Activated CD4-positive, alpha-beta T cell treated with anti-CD3 and anti-CD28 coated beads, Interleukin-10, Interleukin-2, amounts not matched to agents 100 ng/mL and 50 ng/mL, durations not matched to agents 16 hours and 8 hours (primary cell): ENCODE measurements at places on chromosomes 2 and 18.
A peak's percentile ranks its signal among the peaks of the same experiment; 100 is the strongest.

- DNase-seq, result no peak
These were observed 129.8 kb upstream of the SH3BP4 start for GRCh38 chr2:234821946-234822475.

DNA sequence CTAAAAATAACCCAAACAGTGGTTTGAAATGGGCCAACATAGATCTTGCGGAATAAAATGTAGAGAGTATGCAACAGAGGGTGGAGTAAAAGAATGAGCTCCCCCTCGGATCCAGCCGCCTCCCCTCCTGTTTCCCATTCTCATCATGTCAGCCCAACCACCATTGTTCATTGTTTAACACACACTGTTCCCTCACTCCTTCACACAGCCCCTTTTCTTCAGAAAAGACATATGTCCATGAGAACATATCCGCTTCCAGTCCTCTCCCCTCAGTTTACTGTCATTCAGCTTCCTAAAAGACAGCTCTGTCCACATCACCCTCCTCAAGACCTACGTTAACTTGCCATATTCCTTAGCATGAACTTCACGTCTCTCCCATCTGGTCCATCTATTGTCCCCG is 62.9 kb upstream of the SERTAD2 start:
- no peak for DNase-seq

DNA sequence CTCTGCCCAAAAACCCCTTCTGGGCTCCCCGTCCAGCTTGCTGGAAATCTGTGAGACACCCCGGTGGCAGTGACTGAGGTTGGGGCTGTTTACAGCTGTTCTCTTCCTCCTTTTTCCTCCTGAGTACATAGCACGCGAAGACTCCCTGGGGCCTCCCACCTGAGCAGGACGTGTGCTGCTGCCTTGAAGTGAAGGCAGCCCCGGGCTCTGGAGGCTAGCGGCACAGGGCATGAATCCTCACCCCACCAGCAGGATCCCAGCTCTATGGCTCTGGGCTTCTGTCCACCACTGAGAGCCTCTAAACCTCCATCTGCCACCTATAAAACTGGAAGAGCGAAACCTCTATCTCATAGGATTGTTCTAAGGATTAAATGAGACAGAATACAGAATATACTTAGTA is 182.5 kb downstream of the TMEM163 start:
- DNase-seq, result no peak

GRCh38 chr2:237143676-237144440 is 58.2 kb downstream of the COPS8 start:
- DNase-seq, result no peak

GRCh38 chr2:9984871-9985480 is 33.5 kb downstream of the GRHL1 start:
- no peak for DNase-seq

- DNase-seq, result no peak
These were observed 160.1 kb downstream of the RTP5 start for GRCh38 chr2:242029422-242030225.

GRCh38 chr2:76861708-76862107 is 660.5 kb downstream of the LRRTM4 start:
- no peak for DNase-seq

DNA sequence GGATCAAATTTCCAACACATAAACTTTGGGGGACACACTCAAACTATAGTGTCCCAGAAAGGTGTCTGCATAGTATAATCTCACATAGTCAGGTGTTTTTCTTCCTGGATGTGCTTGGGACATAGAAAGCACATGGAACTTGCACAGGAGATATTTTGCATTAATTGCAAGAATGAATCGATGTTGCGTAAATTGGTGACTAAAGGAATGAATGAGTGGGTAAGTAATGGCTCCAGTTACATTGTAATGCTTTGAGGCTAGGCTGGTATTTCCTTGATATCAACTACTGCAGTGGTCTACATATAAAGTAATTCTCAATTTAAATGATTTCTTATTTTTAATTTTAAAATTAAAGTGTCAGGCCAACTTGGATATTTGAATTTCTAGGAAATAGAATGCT is 53.4 kb downstream of the SH3RF3 start:
- no peak for DNase-seq

- DNase-seq, result no peak
These were observed 15.3 kb downstream of the SLC14A1 start for GRCh38 chr18:45739268-45739667.

DNA sequence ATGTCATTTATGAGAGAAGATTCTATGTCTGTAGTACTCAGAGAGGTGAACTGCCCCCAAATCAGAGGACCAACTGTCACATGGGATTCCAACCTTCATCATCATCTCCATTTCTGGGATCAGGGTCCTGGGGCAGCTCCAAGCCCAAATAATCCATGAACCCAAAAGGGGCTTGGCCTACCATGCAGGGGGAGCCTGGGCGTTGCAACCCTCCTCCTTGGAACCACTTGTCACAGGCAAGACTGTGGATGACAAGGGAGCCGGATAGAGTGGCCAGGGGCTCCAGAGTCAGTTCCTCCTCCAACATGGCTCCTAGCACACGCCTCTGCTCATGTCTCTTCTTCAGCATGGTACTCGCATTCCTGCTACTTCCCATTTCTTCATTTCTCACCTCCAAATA is 7.9 kb downstream of the CTLA4 start:
- DNase-seq, result no peak

DNA sequence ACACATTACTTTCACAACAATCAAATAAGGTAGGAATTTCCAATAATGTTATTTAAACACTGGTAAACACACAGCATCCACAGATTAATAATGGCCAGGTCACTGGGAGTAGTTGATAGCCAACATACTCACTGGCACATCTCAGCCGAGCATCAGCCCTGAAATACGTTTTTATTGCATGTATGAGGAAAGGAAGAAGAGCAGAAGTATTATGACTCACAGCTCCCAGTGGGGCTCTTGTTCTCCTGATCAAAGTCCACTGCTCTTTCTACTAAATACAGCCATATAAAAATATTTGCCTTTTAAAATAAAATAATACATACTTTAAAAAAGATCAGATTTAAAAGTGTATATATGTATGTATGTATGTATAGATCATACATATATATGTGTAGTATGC is 999.6 kb downstream of the SUCLG1 start:
- no peak for DNase-seq

- DNase-seq, result no peak
These were observed 68.1 kb upstream of the FZD7 start for GRCh38 chr2:201965550-201965949.

DNA sequence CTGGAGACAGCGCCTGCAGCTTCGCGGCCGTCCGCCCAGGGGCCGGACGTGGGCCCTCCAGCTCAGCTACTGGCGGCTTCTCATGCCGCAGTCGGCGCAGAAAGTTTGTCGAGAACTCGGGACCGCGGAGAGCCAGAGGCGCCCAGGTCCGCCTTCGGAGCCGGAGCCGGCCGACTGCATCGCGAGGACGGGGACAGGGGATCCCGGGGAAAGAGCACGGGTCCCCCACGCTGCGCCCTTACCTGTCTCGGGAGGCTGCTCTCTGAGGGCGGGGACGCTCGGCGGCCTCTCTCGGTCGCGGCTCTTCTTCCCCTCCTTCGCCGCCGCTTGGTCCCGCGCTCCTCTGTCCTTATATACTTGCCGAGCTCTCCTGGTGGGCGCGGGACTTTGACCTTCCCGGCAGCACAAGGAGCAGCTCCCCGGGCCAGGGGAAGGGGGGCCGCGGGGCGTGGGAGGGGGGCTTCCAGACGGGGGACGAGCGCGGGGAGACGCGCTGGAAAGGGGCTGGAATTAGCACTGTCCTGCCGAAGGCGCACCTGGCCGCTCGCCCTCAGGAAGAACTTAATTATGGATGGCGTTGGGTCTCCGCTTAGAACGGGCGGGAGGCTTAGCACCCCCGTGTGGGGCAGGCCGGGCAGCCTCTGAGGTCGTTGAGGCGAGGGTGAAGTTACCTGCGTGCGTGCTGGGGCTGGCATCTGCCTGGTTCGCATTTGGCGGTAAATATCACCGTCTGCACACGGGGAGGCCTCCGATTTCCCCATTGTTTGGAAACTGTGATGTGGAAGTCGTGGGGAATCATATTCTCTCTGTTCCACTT is at the start of gene POMC:
TSS of gene POMC (minus strand) at position 325 of the 817 bp plus-strand sequence. CDS start 3,808 bp downstream, outside the sequence.
- peak; percentile 19 for DNase-seq

DNA sequence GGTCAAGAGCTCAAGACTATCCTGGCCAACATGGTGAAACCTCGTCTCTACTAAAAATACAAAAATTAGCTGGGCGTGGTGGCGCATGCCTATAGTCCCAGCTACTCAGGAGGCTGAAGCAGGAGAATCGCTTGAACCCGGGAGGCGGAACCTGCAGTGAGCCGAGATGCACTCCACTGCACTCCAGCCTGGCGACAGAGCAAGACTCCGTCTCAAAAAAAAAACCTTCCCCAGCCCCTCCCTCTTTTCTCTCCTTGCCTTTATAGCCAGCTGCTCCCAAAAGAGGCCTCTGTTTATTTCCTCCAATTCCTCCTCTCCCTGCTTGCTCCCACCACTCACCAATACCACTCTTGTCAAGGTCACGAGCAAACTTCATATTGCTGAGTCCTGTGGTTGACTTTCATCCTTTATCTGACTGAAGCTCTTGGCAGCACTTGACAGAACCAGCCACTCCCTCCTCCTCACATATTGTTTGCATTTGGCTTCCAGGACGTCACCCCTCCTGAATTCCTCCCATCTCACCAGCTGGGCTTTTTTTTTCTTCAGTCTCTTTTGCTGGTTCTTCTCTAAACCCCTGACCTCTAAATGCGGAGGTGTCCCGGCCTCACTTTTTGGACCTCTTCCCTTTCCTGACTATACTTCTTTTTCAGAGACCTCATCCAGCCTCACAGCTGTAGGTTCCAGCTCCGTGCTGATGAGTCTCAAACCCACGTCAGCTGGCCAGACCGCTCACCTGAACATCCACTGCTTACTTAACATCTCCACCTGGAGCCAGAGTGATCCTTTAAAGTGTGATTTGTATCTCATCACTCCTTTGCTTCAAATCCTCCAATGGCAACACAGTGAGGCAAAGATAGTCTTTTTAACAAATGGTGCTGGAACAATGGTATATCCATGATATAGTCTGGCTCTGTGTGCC is 84.6 kb upstream of the CAB39 start:
- DNase-seq, result no peak

DNA sequence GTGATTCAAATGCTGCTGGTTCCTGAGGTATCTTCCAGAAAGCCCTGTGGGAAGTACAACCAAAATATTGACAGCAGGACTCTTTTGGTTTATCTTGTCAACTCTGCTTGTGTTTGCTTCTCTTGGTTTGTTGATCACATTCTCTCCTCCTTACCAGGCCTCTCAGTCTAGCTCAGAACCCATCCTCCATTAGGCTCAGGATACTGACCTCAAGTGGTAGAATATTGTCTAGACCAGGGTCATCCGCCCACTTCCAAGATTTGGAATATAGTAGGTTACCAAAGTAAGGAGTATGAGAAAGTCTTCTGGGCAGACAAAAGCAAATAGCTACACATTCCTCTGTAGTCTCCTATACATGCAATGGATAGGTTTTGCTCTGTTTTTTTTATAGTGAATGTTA is 56.6 kb downstream of the XIRP2 start:
- DNase-seq, result no peak

DNA sequence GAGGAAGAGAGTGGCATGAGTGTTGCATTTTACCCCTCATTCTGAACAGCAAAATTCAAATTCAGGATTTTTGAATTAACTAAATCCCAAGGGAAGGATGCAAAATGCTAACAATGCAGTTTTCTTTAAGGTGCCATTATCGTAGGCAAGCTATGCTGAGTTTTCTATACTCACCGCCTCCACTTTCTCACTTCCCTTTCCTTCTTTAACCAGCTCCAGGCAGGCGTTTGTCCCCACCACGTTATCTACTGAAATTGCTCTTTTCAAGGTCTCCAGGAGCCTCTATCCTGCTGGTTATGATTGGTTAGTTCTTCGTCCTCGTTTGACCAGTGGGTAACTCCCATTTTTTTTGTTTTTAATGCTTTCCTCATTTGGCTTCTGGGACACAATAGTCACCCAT is 1.8 kb upstream of the CPO start:
- DNase-seq, result no peak

DNA sequence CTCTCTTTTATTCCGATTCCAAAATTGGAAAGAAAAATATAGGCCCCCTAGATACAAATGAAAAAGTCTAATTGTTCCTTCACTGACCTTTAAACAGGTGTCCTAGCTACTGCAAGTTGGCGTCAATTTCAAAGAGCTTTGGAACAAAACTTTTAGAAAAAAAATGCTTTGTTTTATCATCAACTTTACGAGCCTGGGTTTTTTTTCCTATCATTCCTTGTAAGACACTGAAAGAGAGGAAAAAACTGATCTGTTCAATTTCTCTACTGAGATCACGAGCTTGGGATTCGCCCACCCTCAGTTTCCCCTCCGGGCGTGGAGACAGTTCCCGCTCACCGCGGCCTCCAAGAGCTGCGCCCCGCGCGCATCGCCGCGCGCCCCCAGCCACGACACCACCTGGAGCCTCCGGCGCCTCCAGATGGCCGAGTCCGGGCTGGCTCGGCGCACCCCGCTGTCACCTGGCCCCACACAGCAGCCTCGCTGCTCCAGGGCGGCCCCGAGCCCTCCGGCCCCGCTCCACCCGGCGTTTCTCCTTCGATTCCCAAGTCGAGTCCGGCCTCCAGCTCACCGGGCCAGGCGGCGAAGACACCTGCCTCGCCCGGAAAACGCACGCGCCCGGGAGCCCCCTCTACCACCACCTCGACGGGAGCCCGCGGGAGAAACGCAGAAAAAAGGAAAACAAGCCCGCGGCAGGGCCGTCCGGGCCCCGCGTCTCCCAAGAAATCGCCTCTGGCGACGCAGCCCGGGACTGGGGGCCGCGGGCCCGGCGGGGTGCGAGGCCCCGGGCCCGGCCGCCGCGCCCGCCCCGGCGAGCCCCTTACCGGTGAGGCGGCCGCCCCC is 656 bp downstream of the TBC1D8 start:
- no peak for DNase-seq

DNA sequence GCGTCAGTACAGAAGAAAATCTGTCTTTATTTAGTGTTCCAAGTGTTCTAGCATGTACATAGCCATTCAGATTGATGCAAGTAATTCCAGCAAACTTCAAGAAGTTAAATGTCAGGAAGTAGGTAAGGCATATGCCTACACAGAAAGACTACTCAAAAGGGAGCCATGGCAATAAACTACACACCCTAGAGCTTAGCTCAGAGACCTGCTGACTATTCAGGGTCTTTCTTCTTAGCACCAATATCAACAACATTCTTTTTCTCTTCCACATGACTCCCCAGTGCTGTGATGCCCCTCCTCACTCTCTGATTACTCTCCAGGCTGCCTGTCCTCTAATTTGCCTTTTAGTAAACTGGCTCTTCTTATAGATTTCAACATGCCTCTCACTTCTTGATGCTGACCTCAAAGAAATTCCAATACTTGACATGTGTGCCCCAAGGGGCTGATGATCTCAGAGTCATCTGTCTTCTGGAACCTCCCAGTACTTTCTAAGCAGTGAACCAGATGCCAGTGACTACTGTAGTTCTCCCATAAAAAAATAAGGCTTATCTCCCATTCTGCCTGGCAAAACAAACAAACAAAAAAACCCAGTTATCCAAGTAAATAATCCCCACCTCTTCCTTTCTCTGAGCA is 909.2 kb upstream of the FANCL start:
- DNase-seq, result no peak

- no peak for DNase-seq
These were observed 11.9 kb downstream of the OTOF start for GRCh38 chr2:26465981-26466471.

- no peak for DNase-seq
These were observed 12.6 kb upstream of the L3MBTL4 start for GRCh38 chr18:6427286-6427685.
